ENCODE measurements at places on chromosomes 1 and 21.

DNA sequence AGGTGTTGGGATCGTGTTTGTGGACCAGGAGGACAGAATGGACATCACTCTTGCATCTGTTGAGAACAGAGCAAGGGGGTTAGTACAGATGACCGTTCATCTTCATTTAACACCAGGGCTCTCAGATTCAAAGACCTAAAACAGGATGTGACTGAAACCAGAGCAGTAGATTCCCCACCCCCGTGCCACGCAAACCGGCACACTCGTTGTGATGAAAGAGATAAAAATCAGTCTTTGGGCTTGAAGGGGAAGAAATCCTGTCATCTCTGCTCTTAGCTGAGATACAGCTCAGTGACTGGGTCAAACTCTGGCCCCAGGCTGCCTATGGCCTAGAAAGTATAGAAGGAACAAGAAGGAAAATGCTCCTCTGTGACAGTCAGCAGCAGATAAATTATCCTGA, 146.2 kb upstream of the KRTAP19-8 start:
- DNase-seq: peak; percentile 72

GRCh38 chr1:94281361-94282142, 44.2 kb upstream of the ARHGAP29 start:
- DNase-seq: no peak

DNA sequence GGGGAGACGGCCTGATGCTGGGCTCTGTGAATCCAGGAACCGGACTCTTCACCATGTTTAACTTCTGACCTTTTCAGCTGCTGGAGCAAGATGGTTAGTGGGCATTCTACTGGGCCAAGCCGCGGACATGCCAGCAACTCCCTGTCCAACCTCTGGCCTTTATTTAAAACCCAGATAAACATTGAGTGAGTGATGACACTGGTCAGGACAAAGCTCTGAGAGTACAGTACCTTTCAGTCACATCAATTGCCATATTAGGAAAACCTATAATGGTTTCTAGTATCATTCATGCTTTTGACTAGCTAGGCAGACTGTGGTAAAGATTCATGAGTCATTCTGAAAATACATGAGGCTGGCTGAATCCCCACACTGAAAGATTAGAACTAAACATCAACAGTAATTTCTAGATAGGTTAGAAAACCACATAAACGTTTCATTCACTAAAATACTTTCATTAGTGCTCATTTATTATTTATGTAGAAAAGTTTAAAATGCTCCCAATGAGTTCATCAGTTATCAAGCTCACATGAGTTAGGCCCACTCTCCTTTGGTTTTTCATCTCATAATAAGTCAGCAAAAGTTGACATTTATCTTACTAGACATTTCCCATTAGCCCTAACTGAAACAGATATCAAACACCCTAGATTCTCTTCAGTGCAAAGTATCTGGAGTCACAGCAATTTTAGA, 7.1 kb upstream of the ACTA1 start:
- DNase-seq: no peak

DNA sequence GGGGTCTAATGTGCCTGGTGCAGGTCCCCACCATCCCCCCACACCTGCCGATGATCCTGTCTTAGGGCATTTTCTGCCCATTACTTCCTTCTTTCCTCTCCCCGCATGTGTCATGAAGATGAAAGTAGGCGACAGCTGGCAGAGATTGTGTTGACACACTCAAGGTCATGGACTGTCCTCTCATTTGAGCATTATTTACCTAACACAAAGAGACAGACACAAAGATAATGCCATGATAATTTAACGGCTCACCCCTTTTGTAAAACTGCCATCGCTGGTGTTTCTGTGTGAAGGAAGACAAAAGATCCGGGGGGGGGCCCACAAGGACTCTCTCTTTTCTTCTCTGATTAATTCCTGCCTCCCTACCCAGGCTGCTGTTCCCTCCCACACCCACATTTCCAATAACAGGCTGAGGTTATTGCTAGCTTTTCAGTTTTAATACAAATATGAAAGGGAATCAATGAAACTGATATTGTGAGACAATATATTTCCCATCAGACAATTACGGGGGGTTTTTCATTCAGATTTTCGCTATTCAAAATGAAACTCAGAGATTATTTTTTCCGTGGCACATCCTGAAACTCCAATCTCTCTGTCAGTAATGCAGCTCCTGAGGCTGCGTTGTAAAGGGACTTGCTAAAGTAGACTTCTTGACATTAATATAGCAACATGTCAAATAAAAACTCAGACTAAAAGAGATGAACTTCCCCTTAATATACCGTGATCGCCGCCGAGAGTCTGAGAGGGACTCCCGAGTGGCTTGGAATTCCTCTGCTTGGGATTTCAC, 561.1 kb downstream of the NPHP4 start:
- no peak for DNase-seq

DNA sequence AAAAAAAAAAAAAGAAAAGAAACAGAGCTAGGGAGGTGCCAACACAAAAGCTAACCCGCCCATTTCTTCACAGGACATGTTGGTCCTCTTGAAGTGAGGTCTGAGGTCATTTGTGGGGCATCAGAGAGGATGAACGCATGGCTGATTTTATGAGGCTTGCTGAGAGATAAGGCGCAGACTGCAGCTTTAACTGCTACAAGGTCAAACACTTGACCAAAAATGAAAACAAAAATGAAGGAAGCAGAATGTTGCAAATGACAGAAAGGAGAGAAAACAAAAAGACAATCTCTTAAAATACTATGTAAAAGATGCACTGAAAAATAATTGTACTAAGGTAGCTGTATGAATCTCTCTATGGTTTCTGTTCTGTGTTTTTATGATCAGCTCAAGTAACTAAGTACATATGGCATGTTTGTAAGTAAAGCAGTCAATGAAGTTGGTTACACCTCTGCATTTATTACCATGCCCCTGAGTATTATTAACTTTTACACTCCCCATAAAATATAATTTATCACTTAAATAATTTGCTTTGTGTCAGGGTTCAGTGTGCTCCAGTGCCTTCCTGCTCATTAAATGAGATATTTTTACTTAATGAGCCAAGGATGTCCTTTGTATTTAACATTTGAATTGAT, 249.1 kb upstream of the NR5A2 start:
- peak; percentile 60 for DNase-seq

- no peak for DNase-seq
Observed at GRCh38 chr1:10257851-10258250, 47.5 kb downstream of the KIF1B start.

- DNase-seq: no peak
Observed at GRCh38 chr1:220516722-220517042, 11.3 kb upstream of the MARK1 start.

DNA sequence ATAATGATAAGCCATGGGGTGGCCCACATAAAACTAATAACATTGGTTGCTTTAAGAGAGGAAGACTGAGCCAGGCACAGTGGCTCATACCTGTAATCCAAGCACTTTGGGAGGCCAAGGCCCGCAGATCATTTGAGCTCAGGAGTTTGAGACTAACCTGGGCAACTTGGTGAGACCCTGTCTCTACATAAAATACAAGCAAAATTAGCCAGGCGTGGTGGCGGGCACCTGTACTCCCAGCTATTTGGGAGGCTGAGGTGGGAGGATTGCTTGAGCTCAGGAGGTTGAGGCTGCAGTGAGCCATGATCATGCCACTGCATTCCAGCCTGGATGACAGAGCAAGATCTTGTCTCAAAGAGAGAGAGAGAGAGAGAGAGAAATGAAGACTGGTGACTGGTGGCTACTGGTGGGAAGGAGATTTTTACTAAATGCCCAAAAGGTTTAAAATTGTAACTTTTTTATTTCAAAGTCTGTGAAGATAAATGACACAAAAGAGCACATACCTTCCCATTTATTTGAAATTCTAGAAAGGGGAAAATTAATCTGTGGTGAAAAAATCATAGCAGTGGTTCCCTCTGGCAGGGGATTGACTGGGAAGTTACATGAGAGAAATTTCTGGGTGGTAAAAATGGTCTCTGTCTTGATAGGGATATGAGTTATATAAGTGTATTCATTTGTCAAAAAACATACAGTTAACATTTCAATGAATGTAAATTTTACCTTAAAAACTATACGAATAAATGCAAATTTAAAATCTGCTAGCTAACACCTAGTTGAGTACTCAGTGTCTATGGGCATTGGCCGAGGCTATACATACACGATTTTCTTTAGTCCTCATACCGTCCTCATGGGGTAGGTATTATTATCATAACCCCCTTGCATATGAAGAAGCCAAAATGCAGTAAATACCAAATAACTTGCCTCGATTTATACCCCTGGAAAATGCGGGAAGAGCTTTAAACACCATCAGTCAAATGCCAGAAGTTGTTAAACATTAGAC, 2.2 kb upstream of the NBPF1 start:
- DNase-seq: peak; percentile 60

DNA sequence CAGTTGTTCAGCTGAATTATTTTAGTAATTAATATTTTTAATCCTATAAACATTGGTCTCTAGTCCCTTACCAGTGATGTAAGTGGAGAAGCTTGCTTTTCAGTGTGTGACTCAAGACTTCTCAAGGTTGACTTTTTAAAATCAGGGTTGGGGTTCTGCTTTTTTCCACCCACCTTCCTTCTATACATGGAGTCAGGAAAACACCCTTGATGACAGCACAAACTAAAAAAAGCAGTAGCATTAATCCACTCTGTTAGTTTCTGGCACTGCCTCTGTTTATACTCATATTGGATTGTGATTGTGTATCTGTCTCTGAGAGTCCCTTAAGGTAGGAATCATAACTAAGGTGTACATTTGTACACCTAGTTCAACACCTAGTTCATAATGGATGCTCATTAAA, 8.3 kb upstream of the PLEKHO1 start:
- no peak for DNase-seq

DNA sequence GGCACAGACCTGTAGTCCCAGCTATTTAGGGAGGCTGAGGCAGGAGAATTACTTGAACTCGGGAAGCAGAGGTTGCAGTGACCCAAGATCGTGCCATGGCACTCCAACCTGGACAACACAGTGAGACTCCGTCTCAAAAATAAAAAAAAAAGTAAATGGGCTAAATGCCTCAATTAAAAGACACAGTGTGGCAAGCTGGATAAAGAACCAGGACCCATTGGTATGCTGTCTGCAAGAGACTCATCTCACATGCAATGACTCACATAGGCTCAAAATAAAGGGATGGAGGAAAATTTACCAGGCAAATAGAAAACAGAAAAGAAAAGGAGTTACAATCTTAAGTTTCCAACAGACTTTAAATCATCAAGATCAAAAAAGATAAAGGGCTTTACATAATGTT, 40.3 kb downstream of the ACBD6 start:
- DNase-seq: no peak

Measured in islet precursor cell (in vitro differentiated cells).